ENCODE measurements at places on chromosomes 2 and 18.

DNA sequence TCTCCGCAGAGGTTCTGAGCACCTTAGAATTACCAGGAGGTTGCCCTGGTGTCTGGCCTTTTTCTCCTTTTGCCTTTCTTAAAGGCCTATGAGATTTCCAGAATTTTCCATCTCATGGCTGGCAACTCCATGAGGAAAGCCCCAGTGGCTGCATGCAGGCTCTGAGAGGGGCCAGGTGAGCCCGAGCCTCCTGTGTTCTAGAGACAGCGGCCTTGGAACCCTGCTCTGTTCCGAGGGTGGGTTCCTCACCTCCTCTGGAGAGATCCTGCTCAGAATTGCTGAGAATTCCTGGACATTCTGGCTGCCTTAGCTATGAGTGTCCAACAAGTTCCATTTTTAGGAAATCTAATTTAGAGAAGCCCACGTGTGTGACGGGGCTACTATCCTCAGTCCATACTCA is 35.7 kb upstream of the HPCAL1 start:
- peak; percentile 2 for DNase-seq

- DNase-seq, result no peak
Observed at GRCh38 chr2:141055531-141055930, 1075.3 kb downstream of the LRP1B start.

DNA sequence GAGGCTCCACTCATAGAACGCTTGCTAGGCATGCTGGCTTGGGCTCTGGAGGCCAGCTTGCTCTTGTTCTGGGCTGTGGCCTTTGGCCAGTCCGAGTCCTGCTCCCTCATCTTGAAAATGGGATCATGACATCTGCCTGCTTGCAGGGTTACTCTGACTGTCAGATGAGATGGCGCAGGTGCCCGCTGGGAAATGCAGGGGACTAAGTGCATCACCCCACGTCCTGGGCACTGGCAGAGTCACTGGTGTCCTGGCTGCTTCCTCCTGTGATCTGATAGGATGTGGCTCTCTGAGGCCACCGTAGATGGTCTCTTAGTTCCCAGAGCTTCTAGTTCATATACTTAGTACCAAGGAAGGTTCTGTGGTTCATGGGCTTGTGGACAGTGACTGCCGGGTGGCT is 18.5 kb downstream of the LDLRAD4 start:
- no peak for DNase-seq

- no peak for DNase-seq
Observed at GRCh38 chr2:52805901-52806410, 961.6 kb upstream of the CHAC2 start.

GRCh38 chr2:175855236-175855635 is 146.8 kb downstream of the LNPK start:
- no peak for DNase-seq

DNA sequence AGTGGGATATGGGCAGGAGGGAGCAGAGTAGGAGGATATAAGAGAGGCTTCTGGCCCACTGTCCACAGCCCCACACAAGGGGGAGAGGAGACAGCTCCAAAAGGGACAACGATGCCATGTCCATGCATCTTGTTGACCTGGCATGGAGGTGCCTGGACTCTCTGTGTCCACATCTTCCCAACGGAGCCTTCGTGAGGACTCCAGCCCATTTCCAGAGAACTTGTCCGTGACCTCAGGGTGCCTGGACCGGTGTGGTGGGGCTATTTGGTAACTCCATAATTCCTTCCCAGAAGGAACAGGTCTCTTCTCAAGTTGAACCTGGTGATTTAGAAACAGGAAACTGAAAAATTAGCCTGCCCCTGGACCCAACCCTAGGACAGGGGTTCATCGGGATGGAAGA is 133.9 kb downstream of the CYP26B1 start:
- no peak for DNase-seq

DNA sequence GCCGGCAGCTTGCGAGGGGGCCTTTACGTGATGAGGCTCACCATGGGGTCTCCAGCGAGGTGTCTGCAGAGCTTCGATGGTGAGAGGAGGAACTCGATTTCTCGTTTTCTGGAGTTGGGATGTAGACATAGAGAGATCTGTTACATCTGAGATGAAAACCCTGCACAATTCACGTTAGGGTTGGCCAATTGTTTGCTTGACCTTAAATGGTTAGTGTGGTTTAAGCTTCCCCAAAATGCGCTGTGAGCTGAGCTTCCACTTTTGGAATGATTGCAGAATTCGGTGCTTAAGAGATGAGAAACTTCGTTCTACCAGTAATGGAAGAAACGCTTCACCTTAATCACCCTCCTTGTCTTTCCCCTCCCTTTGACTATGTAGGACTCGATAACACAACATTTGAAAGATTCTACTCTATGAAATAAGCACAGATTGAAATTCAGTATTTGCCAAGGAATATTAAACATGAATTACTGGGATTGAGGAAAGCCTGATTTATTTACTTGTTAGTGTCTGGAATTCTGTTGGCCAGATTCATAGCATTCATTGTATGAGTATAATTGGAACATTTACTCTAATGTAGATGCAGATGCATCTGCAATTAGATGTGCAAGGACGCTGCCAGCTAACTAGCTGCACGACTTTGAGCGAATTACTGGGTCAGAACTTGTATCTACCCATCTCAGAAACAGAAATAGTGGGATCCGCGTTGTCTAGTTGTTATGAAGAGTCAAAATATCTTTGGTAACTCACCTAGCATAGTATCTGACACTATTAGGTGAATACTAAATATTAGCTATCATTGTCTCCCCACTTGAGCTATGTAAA is 1.6 kb upstream of the KLF7 start:
- DNase-seq, result no peak

- no peak for DNase-seq
Observed at GRCh38 chr2:24918326-24919036, 1.6 kb downstream of the ADCY3 start.

DNA sequence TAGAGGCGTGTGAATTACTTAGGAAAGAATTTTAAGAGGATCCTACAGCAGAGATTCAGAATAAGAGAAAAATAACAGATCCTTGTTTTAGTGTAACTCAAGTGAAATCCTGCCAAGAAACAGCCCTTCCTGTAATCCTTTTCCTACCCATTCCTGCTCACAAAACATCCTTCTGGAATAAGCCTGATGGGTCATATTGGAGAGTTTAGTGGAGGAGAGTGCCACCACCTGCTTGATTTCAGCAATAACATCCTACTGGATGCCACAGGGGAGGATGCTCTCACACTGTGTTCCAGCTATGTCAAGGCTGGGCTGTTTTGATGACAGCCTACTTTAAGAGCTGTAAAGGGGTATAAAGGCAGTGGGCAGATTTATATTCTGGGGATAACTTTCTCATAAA is 54.8 kb upstream of the CCDC178 start:
- DNase-seq, result peak; percentile 46

DNA sequence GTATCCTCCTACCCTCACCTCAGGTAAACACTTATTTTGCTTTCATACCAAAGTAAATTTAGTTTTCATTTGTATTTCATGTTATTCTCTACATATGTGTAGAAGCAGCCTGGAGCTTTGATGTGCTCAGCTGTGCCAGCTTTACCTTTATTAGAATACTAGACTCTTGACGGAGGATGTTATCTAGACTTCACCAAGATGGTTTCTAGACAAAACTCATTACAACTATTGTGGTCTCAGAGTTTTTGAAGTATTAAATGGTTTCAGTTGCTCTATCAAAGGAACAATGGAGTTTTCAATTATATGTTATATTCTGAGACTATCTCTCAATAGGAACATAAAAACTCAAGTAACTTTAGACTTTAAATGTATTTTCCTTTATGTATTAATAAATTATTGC is 5.0 kb upstream of the IL18RAP start:
- no peak for DNase-seq

DNA sequence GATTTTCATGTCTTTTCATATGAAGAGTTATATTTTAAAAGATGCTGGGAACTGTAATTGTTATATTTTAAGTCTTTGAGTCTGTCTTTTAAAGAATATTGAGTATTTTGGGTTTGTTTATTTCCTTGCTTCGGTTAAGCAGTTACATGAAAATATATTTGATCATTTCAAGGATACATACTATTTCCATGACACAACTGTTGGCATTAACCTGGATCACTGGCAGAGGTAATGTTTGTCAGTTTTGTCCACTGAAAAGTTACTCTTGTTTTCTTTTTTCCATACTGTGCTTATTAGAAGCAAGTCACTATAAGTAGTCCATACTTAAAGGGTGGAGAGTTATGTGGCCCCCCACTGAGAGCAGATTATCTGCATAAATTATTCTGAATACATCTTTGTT is 1142.0 kb upstream of the TMEFF2 start:
- DNase-seq, result no peak

DNA sequence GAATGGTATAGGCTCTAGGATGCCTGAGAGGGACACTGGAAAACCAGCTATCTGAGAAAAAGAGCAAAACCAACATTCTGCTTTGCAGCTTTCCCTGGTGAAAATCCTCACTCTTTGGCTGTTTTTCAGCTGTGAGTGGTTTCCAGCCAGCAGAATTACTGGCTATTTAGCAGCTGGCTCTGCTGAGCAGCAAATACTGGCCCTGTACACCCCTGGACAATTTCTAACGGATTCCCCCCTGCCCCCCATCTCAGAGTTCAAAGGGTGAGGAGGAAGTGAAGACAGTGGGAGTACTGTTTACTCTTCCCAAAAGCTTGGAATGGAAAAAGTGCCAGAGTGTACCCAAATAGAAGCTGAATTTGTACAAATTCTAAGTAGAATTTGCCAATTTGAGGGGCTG is 26.1 kb upstream of the IMP4 start:
- DNase-seq, result no peak

- DNase-seq, result no peak
Observed at GRCh38 chr2:143603035-143603655, 473.9 kb downstream of the ARHGAP15 start.

- no peak for DNase-seq
Observed at GRCh38 chr2:144832048-144832447, 312.1 kb upstream of the ZEB2 start.

DNA sequence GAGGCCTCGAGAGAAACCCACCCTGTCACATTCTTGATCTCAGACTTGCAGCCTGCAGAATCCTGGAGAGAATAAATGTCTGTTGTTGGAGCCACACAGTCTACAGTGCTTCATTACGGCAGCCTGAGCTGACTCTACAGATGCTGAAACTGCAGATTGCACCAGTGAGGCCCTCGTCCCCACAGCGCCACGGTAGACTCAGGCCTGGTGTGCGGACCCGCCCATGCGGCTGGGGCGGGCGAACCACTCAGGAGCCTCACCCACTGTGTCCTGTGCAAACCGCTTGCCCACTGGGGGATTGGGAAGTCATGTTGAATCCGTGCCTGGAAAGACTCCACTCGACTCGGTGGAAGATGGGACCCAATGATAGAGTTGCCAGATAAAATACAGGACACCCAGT is 125.2 kb upstream of the COPS8 start:
- DNase-seq, result no peak

- no peak for DNase-seq
Observed at GRCh38 chr2:226185616-226186211, 613.9 kb downstream of the IRS1 start.

- DNase-seq, result no peak
Observed at GRCh38 chr2:118128826-118129225, 40.6 kb downstream of the INSIG2 start.

DNA sequence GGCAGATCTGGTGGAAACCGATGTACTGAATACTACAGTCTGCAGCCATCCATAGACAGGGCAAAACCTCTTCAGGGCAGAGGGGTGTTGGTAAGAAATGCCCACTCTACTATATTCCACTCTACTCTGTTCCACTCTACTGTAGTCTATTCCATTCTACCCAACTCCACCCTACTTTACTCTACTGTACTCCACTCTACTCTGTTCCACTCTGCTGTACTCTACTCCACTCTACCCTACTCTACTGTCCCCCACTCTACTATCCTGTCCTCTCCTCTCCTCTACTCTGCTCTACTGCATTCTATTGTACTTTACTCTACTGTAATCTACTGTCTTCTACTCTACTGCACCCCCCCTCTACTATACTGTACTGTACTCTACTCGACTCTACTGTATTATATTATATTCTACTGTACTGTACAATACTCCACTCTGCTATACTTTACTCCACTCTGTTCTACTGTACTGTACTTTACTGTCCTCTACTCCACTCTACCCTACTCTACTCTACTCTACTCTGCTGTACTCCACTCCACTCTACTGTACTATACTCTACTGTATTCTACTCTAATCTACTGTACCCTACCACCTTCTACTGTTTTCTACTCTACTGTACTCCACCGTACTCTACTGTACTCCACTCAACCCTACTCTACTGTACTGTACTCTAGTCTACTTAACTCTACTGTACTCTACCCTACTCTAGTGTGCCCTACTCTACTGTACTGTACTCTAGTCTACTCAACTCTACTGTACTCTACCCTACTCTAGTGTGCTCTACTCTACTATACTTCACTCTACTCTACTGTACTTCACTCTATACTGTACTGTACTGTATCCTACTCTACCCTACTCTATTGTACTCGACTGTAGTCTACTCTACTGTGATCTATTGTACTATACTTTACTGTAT is 17.0 kb upstream of the FOXI3 start:
- no peak for DNase-seq

- DNase-seq, result no peak
Observed at GRCh38 chr18:154151-154550, 4.2 kb upstream of the USP14 start.

DNA sequence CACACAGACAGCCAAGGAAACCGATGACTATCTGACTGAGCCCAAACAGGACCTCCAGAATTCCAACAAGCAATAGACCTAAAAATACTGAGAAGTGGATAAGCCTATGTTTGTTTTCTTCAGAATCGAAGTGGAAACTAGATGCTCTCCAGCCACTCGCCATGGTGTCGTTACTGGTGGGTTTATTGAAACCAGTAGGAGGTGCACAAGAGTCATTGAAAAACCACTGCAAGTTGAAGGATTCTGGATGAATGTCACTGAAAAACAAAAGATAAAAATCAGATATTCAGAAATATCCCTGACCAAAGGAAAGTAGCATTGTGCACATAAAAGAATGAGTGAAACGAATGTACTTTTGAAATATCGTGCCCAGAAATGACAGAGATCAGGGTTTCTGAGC is 15.3 kb downstream of the TM4SF20 start:
- DNase-seq, result no peak

DNA sequence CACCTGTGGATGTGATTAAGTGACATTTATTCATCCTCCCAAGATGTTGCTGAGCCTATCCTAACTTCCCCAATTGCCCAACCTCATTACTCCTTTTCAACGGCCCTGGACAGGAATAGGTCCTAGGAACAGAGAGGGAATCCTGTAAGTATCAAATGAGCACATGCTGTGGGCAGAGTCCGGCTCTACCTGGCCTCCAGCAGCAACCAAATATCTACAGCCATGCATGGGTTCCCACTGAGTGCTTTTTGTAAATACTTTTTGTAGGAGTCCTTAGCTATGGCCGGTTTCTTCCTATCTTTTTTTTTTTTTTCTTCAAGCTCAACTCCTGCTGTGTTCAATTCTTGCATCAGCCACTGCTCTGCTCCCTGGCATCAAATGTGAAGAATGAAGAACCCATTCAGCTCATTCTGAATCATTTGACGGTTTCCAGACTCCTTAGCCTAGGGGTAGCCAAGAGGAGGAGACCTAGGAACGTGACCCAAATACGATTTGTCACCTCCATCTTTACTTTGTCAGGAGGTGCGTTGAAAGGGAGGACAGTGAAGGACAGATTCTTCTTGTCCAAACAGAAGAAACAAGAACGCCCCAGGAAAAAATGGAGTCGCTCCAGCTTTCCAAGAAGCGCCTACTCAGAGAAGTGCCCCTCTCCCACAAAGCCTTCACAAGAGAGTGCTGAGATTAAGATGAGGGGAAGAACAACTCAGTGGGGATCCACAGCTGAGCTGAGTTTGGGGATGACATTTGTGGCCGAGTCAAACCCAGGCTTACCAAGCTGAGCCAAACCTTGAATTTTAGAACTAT is 46.7 kb upstream of the LCLAT1 start:
- DNase-seq, result no peak

Data from WERI-Rb-1 (cell line).